ENCODE measurements at places on chromosomes 2 and 18.
A peak's percentile ranks its signal among the peaks of the same experiment; 100 is the strongest.

DNA sequence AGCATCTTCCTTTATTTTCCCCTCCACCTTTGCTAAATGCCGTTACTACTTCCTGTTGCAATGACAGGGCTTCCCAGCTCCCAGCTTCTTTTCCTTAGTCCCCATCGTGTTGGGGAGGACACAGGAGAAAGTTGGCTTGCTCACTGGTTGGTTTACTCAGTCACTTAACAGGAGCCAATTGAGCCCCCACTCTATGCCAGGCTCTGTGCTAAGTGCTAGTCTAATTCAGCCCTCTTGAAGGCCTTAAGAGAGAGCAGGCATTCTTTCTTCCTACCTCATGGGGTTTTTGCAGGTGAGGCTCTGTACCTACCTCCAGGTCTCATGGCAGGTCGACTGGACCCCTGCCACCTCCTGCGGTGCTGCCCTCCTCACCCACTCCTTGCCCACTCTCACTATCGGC, 20.1 kb downstream of the TANC1 start:
- DNase-seq = no peak

DNA sequence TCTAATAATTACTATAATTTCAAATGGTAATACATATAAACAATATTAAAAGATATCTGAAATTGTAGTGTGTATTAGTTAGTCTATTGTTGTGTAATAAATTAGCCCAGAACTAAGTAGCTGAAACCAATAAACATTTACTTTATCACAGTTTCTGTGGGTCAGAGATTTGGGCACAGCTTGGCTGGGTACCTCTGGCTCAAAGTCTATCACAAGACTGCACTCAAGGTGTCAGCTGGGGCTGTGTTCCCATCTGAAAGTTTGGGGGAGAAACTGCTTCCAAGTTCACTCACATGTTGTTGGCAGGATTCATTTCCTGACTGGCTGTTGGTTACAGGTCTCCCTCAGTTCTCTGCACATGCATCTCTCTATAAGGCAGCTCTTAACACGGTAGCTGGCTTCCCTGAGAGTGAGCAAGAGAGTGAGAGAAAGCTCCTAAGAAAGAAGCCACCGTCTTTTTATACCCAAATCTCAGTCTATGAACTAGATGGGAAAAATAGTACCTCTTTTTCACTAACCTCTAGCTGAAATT, 25.6 kb upstream of the WIPF1 start:
- no peak for DNase-seq

- DNase-seq = no peak
Measured at GRCh38 chr2:153101187-153101586, 377.4 kb downstream of the RPRM start.

GRCh38 chr2:222298311-222299150, at the start of gene PAX3:
PAX3 (minus strand) TSS chr2:222298998; CDS start chr2:222298615, 383 bp downstream.
- DNase-seq = no peak

DNA sequence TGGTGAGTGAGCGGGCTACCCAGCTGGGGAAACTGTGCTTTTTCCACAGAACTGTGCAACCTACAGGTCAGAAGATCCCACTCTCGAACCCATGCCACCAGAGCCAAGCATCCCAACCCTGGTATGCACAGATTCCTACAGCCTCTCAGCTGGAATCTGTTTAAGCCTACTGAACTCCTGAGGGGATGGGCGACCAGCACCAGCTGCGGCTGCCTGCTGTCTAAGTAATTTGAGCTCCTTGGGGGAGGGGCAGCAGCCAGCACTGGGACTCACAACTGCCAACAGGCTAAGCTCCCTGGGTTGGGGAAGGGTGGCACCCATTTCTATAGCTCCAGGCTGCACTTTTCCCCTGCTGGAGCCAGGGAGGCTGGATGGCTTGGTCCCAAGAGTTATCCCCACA, 11.8 kb downstream of the CYP27C1 start:
- DNase-seq = no peak

DNA sequence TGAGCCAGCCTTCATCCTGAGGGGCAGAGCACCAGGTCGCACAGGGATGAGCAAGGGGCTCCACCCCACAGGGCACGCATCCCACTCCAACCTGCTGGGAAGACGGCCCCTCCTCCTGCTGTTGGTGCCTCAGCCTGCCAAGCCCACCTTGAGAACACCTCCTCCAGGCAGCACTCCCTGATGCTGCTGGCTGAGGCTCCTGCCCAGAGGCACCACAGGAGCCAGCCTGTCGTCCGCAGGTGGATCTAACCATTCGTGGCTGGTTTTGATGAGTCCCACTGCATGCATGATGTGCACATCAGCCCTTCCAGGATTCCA, 58.4 kb downstream of the BIN1 start:
- DNase-seq = no peak

- DNase-seq = peak; percentile 97
Measured at GRCh38 chr2:45964223-45964841, 312.9 kb downstream of the PRKCE start.

DNA sequence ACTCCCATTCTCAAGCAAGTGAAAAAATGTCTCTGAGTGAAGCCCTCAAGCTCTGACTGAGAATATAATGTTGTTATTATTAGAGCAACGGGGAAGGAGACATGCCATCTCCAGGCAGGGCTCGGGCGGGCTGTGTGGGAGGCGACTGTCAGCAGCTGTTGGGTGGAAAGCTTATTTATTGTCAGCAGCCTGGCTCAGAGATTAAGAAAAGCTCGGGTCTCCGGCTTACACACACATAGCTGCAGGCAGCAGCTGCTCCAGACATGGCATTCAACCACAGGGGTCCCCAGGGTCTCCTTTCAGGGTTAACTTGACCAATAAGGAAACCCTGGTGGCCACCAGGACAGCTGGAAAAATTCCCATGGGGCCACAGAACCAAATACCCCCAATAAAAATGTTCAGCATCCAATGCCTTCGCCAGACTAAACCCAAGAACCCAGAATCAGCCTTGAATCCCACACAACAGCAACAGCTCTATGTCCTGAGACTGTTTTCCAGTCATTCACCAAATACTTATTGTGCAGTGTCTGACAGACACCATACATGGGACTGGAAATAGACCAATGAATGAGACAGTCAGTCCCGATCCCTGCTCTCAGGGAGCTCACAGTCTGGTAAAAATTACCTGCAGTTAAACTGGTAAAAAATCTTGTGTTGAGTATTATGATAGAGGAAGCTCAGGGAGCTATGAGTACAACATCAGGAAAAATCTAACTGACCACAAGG, 70.5 kb upstream of the RTN4 start:
- DNase-seq = no peak

GRCh38 chr18:22005191-22005841, 164.1 kb upstream of the GATA6 start:
- DNase-seq = no peak

GRCh38 chr2:151777487-151777886, 43.2 kb upstream of the NEB start:
- DNase-seq = no peak

GRCh38 chr2:133092571-133092970, 422.6 kb upstream of the LYPD1 start:
- no peak for DNase-seq

- no peak for DNase-seq
Measured at GRCh38 chr2:152466041-152466440, 131.1 kb downstream of the FMNL2 start.

GRCh38 chr2:230537531-230537976, 121.6 kb downstream of the SP100 start:
- no peak for DNase-seq

GRCh38 chr2:199364153-199364552, 93.6 kb downstream of the SATB2 start:
- no peak for DNase-seq

GRCh38 chr2:149458502-149458901, 128.1 kb downstream of the LYPD6 start:
- no peak for DNase-seq

GRCh38 chr2:235008584-235009044, 56.8 kb downstream of the SH3BP4 start:
- DNase-seq = no peak

GRCh38 chr2:95728878-95729596, 137.2 kb downstream of the TRIM43 start:
- DNase-seq = peak; percentile 83

DNA sequence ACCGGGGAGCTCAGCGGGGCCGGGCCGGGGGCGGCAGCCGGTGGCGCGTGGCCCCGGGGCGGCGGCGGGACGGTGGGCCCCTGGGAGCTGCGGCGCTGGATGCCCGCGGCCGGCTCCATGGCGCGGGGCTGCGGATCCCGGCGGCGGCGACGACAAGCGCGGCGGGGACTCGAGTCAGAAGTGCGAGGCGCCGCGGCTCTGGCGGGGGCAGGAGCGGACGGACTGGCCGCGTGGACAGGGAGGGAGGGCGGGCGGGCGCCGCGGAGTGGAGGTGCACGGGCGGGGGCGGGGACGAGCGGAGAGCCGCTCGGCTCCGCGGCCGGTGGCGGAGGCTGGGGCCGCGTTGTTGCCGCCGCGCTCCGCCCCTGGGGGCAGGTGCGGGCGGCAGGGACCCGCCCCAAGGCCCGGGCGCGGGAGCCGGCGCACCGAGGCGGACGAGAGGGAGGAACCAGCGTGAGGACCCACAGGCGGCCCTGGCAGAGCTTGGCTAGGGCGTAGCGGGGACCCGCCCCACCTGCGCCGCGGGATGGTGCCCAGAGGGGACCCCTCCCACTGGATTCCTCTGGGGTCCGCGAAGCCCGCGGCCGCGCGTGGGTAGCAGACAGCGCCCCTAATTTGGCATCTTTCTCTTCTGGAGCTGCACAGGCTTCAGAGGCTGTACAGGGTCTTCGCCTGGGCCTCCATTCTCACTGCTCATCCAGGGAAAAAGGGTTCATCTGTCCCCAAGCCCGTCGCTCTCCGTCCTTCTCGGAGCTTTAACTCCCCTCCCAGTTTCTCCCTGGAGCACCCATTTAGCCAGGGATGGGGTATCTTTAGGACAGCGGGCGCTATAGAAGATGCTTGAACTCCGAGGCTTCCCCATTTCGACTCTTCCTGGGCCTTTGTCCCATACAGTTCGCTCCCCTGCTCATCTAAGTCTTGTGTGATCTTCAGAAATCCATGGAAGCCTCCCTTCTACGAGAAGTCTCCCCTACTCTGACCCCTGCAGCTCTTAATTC, at the start of gene TMEM163:
Gene TMEM163, minus strand, starts transcription at position 184 of the 998 bp plus-strand sequence.
- DNase-seq = peak; percentile 38

GRCh38 chr2:182824056-182824766, 42.2 kb downstream of the FRZB start:
- no peak for DNase-seq

DNA sequence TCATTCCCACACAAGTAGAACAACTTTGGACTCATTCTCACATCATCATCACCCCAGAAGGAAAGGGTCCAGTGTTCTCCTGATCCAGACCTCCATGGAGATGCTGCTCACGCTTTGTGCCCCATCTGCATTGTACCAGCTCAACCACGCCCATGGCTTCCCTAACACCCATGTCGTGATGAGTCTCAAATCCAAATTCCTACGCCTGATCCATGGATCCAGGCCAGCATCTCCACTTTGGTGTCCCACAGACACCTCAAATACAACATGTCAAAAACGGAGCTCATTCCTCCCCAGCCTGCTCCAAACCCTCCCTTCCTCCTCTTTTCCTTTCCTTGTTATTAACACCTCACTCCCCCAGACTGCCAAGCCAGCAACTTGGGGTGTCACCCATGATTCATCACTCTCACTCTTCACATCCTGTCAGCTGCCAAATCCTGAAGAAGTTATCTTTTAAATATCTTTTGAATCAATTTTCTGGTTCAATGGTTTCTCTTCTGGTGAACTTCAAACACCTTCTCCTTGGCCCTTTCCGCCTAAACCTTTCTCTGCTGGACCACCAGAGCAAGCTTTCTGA, 30.2 kb upstream of the FAM124B start:
- no peak for DNase-seq

DNA sequence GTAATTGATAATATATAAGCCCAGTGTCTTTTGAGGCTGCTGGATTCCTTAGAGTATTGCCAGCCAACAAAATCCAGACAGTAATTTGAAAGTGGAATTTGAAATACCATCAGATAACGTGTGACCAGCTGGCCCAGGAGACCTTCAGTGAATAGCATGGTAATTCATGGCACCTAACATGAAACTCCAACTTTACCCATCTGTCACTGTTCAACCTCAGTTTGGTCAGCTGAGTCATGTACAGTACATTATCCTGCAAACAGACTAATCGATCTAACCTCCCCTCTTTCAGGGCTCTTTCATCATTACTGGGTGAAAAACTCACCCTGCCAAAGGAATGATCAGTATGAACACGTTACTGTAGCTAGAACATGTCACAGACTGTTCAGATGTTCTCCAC, 230.6 kb downstream of the DOK6 start:
- DNase-seq = no peak

- DNase-seq = peak; percentile 96
Measured at GRCh38 chr18:3603421-3604234, 153.7 kb downstream of the TGIF1 start.

- DNase-seq = no peak
Measured at GRCh38 chr18:35861367-35862118, 110.9 kb upstream of the RMP24 start.

GRCh38 chr2:10556271-10557140, 108.4 kb upstream of the ODC1 start:
- DNase-seq = no peak

- peak; percentile 21 for DNase-seq
Measured at GRCh38 chr2:150144546-150145298, 342.7 kb downstream of the RND3 start.

- no peak for DNase-seq
Measured at GRCh38 chr2:46902465-46902864, 13.1 kb downstream of the MCFD2 start.

GRCh38 chr2:42923580-42924417, 131.4 kb upstream of the HAAO start:
- DNase-seq = peak; percentile 79

Measured in dermis blood vessel endothelial cell (primary cell).